Right atrium auricular region (tissue), 2 donors: ENCODE measurements at places on chromosomes 16 and 17. TPM values are rescaled to one million over a fixed set of nuclear protein-coding genes. Genes with fewer than 3 reads are reported as not detected.

- no peak for DNase-seq
Observed at GRCh38 chr16:49466881-49467280, 93.3 kb downstream of the C16orf78 start.

DNA sequence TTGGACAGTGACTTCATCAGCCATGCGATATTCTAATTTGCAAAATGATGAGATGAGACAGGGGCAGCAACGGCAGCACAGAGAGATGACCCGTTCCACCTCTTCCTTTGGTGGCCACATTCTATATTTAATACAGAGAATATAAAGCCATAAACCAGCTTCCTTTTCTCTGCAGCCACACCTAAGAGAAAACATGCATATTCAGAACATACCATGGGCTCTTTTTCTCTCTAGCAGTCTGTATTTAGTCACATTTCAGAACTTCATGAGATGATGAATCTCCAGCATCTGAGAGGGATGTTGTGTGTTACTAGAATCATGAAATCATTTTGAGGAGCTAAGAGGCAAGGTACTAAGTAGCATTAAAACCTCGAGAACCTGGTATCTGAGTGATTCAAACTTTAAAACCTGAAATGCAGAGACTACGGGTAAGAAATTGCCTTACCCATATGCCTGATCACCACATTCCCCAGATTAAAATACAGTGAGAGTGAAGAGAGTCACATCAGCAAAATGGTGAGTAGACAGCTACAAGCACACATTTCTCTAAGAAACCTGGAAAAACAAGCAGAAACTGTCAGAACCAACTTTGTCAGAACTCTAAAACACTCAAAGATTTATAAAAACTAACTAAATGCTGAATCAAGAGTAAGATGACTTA lies 55.5 kb upstream of the CPHXL start:
- no peak for DNase-seq

DNA sequence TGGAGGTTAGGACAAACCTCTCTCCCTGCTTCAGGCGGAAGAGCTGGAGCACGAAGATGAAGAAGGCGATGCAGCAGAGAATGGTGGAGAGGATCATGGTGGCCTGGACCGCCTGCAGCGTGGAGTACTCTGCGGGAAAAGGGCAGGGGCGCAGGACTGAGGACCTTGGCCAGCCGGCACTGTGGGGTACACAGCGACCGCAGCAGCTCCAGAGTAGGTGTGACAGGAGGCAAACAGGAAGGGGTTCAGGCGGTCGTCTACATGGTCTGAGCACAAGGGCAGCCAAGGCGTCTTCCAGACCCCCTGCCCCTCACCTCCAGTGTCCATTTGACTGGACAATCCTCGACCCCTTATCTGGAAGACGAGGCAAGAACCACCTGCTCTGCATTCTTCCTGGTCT lies 42.5 kb downstream of the EMP2 start:
- no peak for DNase-seq

DNA sequence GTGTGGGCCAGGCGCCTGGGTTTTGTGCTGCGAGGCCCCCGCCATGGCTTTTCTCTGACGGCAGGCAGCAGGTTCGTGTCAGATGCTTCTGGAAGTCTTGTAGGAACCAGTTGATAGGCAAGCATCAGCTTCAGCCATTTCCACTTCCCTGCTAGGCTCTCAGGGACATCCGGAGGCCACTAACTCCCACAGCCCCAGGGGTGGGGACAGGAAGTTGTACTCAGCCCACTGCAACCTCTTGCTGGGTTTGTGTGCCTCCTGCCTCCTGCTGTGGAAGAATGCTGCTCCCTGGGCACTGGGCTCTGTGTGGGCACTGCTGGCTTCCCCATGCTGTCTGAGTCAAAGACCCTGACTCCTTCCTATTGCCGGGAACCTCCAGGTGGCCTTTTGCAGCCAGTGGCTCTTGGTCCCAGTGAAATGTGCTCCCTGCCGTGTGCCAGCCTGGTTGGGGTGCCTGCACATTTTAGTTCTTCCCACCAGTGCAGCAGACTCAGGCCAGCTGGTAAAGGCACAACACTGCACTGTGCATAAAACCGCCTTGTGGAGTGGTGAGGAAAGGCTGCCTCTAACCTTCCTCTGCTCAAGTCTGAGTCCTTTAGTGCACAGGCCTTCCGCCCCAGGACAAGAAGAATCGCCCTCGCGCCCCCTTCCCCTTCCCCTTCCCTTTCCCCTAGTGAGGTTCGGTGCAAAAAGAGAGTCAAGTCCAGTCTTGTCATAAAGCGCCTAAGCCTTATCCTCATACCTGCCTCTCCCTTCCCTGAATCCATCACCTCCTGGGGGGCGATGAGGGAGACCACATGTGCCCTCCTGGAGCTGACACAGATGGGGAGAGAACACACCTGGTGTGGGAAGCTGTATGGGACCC lies 16.6 kb downstream of the LDHD start:
- peak; percentile 62 for DNase-seq

- DNase-seq, result no peak
Observed at GRCh38 chr17:63185420-63185819, 219.4 kb downstream of the TANC2 start.

DNA sequence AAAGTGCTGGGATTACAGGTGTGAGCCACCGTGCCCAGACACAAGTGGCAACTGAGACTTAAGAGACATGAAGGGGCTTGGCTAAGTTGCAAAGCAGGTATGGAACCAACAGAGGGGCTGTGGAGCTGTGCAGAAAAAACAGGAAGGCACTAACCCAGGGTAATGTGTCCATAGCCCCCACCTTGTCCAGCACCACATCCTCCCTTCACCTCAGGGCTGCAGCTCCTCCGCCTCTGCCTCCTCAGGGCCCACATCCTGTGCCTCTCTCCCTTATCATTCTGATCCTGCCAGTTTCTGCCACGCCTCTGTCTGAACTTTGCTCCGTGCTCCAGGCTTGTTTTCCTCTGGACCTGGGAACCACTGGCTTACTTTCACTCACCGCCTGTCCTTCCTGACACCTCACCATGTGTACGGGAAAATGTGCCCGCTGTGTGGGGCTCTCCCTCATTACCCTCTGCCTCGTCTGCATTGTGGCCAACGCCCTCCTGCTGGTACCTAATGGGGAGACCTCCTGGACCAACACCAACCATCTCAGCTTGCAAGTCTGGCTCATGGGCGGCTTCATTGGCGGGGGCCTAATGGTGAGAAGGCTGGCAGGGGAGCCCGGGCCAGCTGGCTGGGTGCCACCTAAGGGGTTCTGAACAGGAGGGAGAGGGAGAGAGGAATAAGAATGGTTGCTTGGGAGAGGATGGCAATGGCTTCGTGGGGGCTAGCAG lies at the start of gene TM4SF5:
Gene TM4SF5, plus strand, starts transcription at position 368 of the 716 bp plus-strand sequence. Its CDS starts 37 bp downstream, at position 405.
- DNase-seq, result no peak

GRCh38 chr16:65579050-65579449 lies 457.2 kb upstream of the CDH11 start:
- DNase-seq, result no peak

The MT1E gene
- total RNA-seq, result 129 TPM

- peak; percentile 46 for DNase-seq
Observed at GRCh38 chr17:61457226-61457983, 5.2 kb downstream of the TBX4 start.

- DNase-seq, result no peak
Observed at GRCh38 chr16:89142474-89143195, 28.9 kb upstream of the CDH15 start.

The BCAR1 gene
- 88.2 TPM for total RNA-seq

GRCh38 chr16:18788828-18789514 lies 1.2 kb downstream of the RPS15A start:
- DNase-seq, result no peak

DNA sequence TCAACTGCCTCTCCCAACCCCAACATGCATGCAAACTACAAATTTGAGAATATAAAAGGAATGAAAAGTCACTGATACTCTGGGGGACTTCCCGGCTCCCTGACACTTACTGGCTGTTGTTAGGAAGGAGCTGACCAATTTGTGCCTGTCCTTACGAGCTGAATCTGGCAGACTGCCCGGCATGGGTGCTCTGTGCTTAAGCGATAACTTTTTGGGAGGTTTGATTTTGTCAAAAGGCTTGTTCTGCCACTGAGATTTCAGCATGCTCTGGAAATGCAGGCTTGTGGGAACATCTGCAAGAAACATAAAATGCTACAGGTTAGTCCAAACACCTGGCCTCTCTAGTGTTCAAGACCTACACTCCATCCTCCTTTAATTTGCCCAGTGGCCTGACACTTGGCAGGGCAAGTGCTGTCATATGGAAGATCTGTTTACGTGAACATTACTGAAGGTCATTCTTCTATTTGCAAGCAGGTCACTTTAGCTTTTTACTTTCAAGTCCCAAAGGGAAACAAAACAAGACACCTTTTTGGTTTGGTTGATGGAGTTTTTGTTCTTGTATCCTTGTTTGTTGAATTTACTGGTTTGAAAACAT lies 40.6 kb downstream of the STH start:
- DNase-seq, result no peak

DNA sequence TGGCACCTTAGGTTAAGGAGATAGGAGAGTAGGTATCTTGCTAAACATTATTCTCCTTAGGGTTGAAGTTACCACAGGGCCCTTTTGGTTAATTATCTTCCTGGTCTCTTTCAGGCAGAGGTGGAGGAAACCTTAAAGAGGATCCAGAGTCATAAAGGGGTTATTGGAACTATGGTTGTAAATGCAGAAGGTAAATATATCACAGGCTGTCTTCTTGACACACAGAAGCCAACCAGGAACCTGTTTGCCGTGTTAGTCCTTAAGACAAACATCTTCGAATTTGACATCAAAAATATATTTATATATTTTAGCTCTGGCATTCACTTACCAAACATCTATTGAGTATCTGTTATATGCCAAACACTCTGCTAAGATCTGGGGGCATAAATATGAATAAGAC lies 2.4 kb downstream of the DYNLRB2 start:
- DNase-seq, result no peak

The KATNIP gene
- 10.6 TPM for total RNA-seq

The RNF157 gene
- 9.5 TPM for total RNA-seq

- DNase-seq, result no peak
Observed at GRCh38 chr16:8828541-8829165, 31.0 kb downstream of the PMM2 start.

- DNase-seq, result no peak
Observed at GRCh38 chr16:14302031-14302398, 230.9 kb downstream of the MRTFB start.

The ODAD4 gene
- 0.43 TPM for total RNA-seq

The AP2B1 gene
- total RNA-seq, result 79.8 TPM

DNA sequence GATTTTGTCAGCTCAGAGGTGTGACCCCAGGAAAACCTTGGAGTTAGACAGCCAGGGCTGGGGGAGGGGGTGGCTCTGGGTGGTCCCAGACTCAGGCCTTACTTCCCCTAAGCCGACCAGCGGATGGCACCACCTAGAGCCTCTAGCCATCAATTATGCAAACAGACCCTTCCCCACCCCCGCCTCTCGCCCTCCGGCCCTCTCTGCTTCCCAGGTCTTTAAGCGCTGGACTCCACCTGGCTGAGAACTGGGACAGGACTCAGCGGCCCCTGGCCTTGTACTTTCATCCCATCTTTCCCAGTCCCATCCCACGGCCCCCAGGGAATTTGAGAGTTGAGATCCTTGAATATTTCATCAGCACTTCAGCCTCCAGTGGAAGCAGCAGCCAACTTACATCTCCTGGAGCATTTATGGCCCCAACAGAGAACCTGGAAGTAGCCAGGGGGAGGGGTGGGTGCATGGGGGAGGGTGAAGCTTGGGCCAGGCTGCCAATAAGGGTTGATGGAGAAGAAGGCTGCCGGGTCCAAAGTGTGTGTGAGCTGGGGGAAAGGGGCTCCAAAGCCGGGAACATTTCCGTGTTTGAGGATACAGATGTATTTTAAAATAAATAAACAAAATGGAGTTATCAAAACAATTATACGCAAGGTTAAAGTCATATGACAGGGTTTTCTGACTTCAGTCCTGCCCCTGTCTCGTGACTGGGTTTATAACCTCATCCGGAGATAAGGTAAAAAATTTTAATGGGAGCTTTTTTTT lies 7.5 kb upstream of the JUP start:
- DNase-seq, result no peak

GRCh38 chr16:31696968-31697743 lies 169.5 kb downstream of the AHSP start:
- DNase-seq, result no peak

DNA sequence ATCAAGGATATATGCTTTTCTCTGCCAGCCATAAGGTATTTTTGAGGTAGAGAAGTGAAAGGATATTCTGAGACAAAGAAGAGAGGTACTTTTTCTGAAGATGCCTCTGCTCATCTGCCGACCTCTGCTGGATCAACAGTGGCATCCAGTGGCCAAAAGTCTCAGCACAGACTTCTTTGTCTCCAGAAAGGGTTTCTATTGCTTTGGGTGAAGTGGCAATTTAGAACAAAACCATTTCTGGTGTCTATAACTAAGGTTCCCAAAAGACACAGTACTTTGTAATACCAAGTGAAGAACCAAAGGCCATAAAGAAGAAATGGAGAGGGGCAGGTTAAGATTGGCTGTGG lies 155.2 kb upstream of the C17orf78 start:
- DNase-seq, result no peak

DNA sequence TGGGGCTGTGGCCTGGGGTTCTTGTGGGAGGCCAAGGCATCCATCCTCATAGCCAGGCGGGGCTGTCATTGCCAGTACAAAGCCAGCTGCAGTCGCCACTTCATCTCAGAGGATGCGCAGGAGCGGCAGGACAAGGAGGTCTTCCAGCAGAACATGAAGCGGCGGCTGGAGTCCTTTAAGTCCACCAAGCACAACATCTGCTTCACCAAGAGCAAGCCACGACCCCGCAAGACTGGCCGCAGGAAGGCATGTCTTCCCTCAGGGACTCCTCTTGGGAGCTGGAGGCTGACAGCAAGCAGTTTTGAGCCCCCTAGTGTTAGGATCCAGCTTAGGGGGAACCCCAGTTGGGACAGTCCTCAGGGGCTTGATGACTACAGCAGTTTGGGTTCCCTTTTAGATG lies 15.1 kb upstream of the PLEKHG4 start:
- DNase-seq, result no peak

The TMEM231 gene
- 4.7 TPM for total RNA-seq

DNA sequence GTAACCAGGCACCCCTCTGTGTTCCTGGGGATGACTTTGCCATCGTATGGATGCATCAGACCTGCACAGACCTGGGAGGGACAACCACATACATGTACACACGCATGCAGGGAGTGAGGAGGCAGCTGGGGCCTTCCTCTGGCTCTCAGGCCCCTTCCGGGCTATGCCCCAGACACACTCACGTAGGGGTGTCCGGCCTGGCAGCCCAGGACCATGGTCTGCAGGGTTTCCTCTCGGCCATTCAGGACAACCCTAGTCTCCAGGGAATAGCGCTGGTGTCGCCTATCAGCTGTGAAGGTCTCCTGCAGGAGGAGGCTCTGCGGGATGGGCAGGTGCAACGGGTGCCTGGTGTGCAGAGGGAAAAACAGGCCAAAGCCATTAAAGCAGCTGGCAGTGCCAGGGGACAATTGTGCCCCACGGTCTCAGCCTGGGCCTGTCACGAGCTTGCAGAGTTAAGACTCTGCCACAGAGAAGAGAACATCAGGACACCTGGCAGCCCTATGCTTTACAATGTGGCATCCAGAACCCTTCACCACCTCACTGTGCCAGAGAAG lies 101.4 kb downstream of the RMI2 start:
- DNase-seq, result no peak

GRCh38 chr17:47633996-47634395 lies 15.7 kb upstream of the KPNB1 start:
- DNase-seq, result no peak

- DNase-seq, result no peak
Observed at GRCh38 chr17:50609380-50610074, 25.2 kb upstream of the ABCC3 start.

- DNase-seq, result no peak
Observed at GRCh38 chr17:44918006-44918405, 2.7 kb upstream of the GFAP start.

- no peak for DNase-seq
Observed at GRCh38 chr16:89103156-89103555, 9.5 kb downstream of the ACSF3 start.
